ENCODE measurements at places on chromosomes 7 and 10.

DNA sequence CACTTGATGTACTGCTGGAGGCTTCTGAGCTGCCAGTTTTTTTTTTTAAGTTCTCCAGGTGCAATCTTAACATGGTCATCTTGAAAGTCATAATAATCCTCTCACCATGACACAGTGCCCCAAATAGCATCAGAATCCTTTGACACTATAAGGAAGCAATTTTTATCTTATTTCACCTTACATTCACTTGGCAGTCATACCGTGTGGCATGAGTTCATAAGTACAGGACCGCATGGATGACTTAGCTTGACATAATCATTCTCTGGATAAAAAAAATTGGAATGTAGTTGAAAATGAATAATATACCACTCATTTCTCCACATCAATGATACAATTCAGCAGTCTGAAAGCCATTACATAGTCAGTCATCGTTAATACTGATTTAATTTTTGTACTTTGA lies 25.6 kb upstream of the TMEM196 start:
- DNase-seq = no peak

- DNase-seq = no peak
Observed at GRCh38 chr7:2997014-2997413, 46.7 kb downstream of the CARD11 start.

GRCh38 chr10:89793649-89794254 lies 92.4 kb downstream of the KIF20B start:
- no peak for DNase-seq

GRCh38 chr7:135109976-135110375 lies 37.9 kb upstream of the TMEM140 start:
- DNase-seq = no peak

DNA sequence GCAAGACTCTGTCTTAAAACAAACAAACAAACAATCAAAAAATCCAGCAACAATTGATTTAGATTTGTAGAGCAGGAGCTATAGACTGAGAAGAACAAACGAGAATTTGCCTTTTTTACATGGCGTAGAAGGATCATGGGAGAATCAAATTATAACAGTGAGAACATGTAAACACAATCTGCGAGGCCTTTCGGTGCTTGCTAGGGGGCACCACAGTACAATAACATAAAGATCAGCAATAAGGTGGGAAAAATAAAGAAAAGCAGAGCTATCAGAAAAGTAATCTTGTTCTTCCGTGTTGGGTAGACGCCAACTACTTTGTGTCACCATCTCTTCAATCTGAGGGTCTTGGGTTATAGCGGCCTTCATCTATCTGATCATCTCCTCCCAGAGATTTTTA lies 82.2 kb downstream of the NOD1 start:
- no peak for DNase-seq

GRCh38 chr10:18100669-18101068 lies 39.6 kb upstream of the CACNB2 start:
- DNase-seq = no peak

- DNase-seq = no peak
Observed at GRCh38 chr7:151389768-151390597, 19.9 kb downstream of the WDR86 start.

GRCh38 chr10:12045596-12045995 lies 3.0 kb upstream of the UPF2 start:
- DNase-seq = no peak

GRCh38 chr7:127879436-127879835 lies 151.8 kb downstream of the LRRC4 start:
- no peak for DNase-seq

- no peak for DNase-seq
Observed at GRCh38 chr7:107708956-107709355, 35.0 kb upstream of the CBLL1 start.

GRCh38 chr10:127033216-127034033 lies 128.2 kb downstream of the DOCK1 start:
- DNase-seq = no peak

DNA sequence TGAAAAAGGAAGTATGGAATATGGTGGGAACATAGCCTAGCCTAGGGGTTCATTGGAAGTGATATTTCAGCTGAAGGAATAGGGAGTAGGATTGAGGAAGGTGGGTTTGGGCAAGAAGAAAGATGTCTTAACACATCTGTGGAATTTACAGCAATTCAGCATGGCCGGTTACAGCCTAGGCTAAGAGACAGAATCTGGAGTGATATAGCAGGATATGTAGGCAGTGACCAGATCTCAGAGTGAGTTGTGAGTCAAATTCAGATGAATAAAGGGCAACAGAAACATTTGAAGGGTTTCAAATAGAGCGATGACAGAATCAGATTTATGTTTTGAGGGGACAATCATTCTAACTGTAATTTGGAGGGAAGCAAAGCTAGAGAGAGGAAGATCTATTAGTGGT lies 199.0 kb upstream of the PRPS1L1 start:
- DNase-seq = no peak

- DNase-seq = no peak
Observed at GRCh38 chr7:90584378-90584777, 11.7 kb upstream of the CDK14 start.

DNA sequence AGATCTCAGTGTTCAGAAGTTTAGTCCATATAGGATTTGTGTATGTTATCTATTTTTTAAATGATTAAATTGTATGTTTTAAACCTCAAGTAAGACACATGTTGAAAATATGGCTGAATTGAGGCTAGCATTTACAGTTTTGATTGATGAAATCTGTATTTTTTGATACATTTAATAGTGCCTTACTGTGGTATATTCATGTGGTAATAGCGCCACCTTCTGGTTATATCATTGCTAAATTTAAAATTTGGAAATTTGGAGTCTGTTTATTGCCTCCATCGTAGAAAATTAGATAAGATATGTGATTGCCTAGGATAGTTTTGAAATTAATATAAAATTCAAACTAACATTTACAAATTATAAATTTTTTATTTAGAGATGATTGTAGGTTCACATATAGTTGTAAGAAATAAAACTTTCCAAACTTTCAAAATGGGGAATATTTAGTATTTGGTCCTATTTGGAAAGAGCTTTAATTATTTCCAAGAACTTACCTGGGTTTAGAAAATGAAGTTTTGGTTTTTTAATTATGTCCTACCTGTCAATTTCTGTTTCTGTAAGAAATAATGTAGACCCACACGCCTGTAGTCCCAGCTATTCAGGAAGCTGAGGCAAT lies 19.1 kb upstream of the ARMS2 start:
- DNase-seq = no peak

DNA sequence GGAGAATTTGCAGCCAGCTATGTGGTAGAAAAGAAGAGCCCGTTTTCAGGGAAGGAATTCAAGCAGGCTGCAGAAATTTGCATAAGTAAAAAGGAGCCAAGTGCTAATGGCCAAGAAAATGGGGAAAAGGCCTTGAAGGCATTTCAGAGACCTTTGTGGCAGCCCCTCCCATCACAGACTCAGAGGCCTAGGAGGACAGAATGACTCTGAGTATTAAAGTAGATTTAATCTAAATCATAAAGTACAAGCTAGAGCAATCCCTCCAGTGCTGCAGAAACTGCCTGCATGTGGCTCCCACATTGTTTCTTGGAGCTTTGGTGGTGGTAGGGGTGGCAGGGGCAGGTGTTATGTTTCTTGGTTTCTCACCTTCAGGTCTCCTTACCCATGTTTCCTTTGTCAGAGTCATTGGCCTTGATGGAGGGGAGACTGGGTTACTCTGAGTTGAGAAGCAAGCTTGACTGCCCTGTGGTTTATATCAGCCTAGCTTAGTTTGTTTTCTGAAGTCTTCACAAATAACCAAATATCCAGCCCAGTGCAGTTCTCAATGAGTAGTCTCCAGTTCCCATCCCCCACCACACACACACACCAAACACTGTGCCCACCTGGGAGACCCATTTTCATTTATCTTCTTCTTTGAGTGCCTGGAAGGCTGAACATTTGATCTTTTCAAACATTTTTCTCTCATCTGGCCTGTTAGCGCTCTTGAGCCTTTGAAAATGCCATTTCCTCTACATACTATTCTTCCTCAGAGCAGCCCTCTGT lies 34.5 kb downstream of the ITPRIP start:
- DNase-seq = no peak

DNA sequence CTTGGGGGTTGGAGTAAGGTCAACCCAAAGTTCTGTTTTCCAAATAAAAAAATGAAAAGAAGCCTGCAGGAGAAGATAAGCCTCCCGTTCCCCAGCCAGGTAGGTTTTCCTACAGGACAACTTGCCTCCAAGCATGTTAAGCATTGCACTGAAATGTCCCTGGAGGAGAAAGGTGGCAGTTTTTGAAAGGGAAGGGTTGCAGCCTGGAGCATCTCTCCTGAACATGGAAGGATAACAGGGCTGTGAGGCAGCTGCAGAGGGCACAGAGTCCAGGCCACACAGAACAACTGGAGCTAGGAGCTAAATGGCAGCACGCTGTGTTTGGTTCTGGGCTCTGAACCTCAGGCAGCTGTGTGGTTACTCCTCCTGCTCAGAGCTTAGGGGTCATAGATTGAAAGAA lies 452.9 kb downstream of the TCERG1L start:
- no peak for DNase-seq

- no peak for DNase-seq
Observed at GRCh38 chr7:25680636-25681035, 452.4 kb upstream of the NPVF start.

- no peak for DNase-seq
Observed at GRCh38 chr7:95240921-95241320, 83.4 kb downstream of the PON1 start.

DNA sequence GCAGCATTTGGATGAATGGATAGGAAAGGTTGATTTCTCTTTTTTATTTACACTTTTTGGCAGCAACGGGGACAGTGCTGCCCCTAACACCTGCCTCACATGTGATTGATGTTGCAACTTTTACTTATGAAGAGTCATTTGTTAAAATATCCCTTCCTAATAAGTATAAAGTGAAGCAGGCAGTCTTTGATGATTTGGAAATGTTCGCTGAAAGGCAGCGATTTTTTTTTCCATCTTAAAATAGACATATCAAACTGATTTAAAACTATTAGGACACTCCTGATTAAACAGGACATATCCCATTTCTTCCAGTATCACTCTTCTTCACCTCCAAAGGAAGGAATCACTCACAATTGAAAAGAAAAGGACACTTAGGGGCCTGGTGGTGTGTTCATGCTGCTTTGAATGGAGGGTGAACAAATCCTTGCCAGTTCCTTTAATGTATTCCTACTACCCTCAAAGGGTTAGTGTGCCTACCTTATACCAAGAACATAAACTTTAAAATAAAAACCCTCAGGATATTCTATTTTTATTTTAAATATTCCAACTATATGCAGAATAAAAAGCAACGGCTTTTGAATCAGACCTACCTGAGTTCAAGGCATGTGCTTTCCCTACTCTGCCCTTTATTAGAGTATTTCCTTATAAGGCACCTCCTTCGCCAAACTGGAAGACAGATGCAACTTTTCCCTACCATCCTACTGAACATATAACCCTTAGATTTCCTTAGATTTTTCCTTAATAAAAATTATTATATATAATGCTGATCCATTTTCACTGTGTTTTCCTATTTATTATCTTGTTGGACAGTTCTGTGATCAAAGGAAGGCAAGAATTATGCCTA lies 1.1 kb downstream of the ADK start:
- no peak for DNase-seq

GRCh38 chr10:4016214-4016740 lies 231.3 kb upstream of the KLF6 start:
- no peak for DNase-seq

GRCh38 chr10:70256463-70256862 lies 23.2 kb upstream of the PPA1 start:
- no peak for DNase-seq

- no peak for DNase-seq
Observed at GRCh38 chr10:16545116-16545736, 23.5 kb upstream of the C1QL3 start.

GRCh38 chr10:75910032-75910431 lies 478.6 kb downstream of the LRMDA start:
- no peak for DNase-seq

GRCh38 chr10:17413876-17414275 lies 40.5 kb downstream of the ST8SIA6 start:
- no peak for DNase-seq

GRCh38 chr10:44725404-44725803 lies 185.7 kb upstream of the TMEM72 start:
- no peak for DNase-seq

- no peak for DNase-seq
Observed at GRCh38 chr7:36190447-36191291, 37.6 kb downstream of the EEPD1 start.

GRCh38 chr7:120170834-120171233 lies 102.1 kb upstream of the KCND2 start:
- no peak for DNase-seq

- DNase-seq = no peak
Observed at GRCh38 chr10:95122736-95123135, 53.4 kb upstream of the CYP2C8 start.

DNA sequence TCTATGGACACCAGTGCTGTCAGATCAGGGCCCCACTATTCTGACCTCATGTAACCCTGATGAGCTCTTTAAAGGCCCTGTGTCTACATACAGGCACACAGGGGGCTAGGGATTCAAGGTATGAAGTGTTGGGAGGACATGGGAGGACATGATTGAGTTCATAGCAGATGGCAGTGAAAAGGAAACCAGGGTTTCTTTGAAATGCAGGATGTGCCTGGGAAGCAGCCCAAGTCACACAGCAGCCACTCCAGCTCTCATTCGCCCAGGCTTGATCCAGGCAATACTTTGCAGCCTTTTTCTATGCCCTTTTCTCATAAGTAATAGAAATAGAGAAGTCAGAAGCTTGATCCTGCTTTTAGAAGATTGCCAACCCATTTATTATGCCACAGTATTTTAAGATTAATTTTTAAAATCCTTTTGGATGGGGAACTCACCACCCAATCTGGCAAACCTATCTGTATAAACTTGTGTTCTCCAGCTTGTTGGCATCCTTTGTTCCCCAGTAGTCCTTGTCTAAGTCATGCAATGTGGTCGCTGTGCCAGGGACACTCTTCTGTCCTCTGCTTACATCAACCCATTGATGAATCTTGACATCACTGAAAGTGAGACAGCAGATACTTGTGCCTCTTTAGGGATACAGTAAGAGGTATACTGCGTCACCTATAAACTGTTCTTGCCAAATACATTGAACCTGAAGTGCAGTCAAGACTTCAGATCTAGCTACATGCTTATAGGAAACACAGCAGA lies 95.0 kb downstream of the TAF3 start:
- no peak for DNase-seq

- DNase-seq = no peak
Observed at GRCh38 chr7:23353172-23353571, 54.0 kb downstream of the MALSU1 start.

GRCh38 chr7:152180587-152180986 lies 155.1 kb downstream of the GALNT11 start:
- no peak for DNase-seq

DNA sequence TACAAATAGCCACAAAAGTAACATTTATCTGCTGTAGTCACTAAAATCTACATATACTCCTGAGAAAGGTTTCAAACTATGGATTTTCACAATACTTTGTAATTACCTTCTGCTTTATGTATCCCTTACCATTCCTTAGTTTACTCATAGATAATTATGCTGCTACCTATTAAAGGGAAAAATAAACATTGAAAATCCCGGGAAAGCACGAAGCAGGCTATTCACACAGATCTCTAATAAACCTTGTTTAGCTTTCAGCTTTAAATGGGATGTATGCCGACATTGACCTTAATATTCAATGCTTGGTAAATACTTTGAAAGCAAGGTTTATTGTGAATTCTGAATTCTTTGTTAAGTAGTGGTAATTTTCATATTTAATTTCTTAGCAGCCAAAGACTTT lies 58.5 kb upstream of the SMIM30 start:
- no peak for DNase-seq

- DNase-seq = no peak
Observed at GRCh38 chr7:104926601-104927041, 87.4 kb upstream of the KMT2E start.

- DNase-seq = no peak
Observed at GRCh38 chr7:149707448-149707886, 65.9 kb downstream of the ZNF467 start.

- no peak for DNase-seq
Observed at GRCh38 chr7:70356085-70356786, 758.0 kb downstream of the AUTS2 start.

All from activated T-helper 1 cell treated with Interleukin-2 at 50 U/mL for 16 hours (primary cell).